ENCODE measurements at places on chromosomes 12 and 14. TPM values are rescaled to one million over a fixed set of nuclear protein-coding genes. Genes with fewer than 3 reads are reported as not detected.

- DNase-seq = no peak
These were observed 23.8 kb upstream of the KIF26A start for GRCh38 chr14:104114421-104115130.

DNA sequence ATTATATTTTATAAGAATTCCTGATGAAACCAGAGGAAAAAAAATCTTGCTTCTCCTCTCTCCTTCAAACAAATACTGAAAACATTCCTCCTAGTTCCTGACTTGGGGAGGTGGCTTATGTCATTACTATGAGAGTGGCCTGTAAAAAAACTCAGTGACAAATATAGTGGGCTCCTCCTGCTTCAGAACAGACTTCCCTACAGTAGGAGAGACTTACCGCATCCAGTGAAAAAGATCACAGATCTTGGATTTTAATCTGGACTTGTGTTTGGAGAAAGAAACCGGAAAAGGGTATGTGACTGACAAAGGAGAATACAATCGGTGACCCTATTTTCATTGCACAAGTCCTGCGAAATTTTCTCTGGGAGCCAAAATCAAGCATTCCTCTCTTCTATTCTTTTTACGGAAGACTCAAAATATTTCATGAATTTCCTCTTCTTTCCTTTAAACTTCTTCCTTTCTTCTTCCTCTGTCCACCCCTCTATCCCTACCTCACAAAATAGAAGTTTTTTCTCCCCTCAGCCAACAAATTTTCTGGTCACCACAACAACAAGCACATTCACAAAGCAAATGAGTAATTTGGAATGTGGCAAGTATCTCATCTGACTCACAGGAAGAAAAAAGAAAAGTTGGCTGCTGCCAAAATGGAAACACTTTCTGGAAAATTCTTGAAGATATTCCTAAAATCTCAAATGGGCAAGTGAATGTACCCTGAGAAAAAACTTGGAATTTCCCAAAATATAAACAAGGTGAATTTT, 185.1 kb upstream of the CDKN3 start:
- DNase-seq = peak; percentile 87

The GDF11 gene
- total RNA-seq = 1.3 TPM

GRCh38 chr12:2396448-2396871, 343.7 kb downstream of the CACNA1C start:
- no peak for DNase-seq

- peak; percentile 91 for DNase-seq
These were observed 5.0 kb downstream of the OR10AD1 start for GRCh38 chr12:48197971-48198671.

- DNase-seq = no peak
These were observed 25.9 kb upstream of the STAB2 start for GRCh38 chr12:103561174-103561573.

The DAO gene
- total RNA-seq = not detected

DNA sequence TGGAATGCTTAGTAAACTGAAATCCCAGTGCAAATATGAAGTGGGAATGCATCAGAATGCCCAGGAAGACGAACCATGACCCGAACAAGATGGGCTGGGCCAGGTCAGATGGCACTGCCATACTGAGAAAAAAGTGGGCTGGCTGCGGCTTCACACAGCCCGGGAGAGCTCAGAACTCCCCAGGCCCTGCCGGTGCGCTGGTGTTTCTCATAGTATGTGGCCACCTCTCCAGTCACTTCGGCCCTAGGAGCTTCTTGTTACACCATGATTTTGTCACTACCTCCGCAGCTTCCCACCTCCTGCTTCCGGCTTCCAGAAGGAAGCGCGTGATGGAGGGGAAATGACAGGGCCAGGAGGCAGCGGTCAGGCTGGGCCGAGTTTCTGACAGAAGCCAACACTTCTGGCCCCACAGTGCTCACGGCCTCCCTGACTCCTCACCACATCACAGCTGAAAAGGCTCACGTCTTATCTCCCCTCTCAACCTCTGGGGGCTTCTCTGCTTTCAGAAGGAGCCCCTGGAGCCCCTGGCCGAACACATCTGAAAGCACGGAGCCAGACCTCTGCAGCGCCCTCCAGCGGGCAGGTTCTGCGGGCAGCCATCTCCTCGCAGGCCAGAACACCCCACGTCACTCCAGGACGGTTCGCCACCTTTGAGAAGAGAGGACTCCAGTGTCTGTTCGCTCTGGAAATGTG, 30.7 kb downstream of the DAD1 start:
- DNase-seq = peak; percentile 56

All from dermis microvascular lymphatic vessel endothelial cell (primary cell).